ENCODE measurements at places on chromosomes 2 and 18.

GRCh38 chr2:192267484-192267883 lies 72.8 kb upstream of the TMEFF2 start:
- DNase-seq: no peak

DNA sequence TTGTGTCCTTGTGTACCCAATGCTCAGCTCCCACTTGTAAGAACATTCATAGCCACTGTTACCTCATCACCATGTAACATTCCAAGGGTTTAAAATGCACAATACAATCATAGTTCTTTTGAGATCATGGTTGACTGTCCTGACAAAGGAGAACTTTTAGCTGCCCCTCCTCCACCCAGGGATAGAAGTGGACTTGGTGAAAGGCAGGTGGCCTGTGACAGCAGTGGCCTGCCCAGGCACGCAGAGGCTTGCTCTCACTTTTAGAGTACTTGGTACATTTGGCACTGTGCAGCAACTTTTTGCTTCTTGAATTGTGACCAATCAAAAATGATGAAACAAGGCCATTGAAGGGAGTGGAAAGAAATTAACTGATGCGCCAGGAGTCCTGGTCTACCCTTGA lies 108.7 kb downstream of the ANKRD44 start:
- DNase-seq: no peak

GRCh38 chr2:235672720-235673119 lies 178.9 kb downstream of the AGAP1 start:
- no peak for DNase-seq

- no peak for DNase-seq
These were observed 65.9 kb downstream of the NBEAL1 start for GRCh38 chr2:203080447-203081045.

GRCh38 chr2:66578054-66578686 lies 143.2 kb downstream of the MEIS1 start:
- DNase-seq: no peak

DNA sequence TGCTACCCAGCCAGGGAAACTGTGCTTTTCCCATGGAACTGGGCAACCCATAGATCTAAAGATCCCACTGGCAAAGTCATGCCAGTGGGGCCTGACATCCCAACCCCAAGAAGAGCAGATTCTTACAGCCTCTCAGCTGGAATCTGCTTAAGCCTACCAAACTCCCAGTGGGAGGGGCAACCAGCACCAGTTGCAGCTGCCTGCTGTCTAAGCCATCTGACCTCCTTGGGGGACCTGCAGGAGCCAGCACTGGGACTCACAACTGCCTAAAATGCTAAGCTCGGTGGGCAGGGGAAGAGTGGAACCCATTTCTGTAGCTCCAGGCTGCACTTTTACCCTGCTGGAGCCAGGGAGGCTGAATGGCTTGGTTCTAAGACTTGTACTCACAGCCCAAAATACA lies 770.7 kb upstream of the SLC8A1 start:
- no peak for DNase-seq

- DNase-seq: no peak
These were observed 30.2 kb downstream of the PKP4 start for GRCh38 chr2:158486970-158487325.

DNA sequence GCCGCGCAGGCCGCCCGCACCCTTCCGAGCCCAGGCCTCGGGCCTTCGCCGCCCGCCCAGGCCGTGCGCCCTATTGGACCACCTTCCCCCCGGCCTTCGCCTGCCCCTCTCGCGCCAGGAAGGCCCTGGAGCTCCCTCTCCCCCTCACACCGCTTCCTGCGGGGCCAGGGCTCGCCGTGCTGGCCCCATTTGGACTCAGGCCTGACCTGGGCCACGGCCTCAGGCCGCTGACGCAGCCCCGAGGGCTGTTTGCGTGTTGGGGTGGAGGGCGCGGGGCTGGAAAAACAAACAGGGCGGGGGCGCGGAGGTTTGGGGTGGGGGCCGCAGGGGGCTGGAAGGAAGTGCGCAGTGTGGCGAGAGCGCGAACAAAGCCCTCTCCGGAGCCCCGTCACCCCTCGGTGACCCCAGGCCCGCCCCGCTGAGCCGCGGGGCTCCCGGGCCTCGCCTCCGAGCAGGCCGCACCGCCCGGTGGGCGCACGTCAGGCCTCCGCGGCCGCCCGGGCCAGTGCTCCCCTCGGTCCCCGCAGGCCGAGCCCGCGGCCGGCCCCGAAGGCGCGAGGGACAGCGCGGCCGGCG lies 12.3 kb upstream of the SIX3 start:
- no peak for DNase-seq

DNA sequence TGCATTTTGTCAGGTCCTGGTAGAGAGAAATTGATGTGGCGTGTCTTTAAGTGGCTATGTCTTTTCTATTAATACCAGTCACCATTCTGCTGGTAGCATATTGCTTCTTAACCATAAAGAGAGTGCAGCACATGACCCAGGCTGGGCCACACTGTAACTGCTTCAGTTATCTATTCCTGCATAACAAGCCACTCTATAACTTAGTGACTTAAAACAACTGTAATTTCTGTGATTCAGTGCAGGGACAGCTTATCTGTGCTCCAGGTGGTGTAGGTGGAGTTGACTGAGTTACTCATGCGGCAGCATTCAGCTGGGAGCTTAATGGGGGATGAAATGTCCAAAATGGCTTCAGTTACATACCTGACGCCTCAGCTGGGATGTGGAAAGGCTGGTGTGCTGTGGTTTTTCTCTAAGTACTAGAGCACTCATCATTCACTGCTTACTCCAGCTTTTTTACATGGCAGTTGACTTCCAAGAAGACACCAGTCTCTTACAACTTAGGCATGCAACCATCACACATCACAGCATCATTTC lies 742.4 kb downstream of the SATB2 start:
- DNase-seq: no peak

GRCh38 chr2:106350980-106351379 lies 117.2 kb downstream of the RGPD3 start:
- DNase-seq: no peak

GRCh38 chr2:170324640-170325046 lies 146.7 kb downstream of the MYO3B start:
- DNase-seq: peak; percentile 21

GRCh38 chr18:6591491-6591890 lies 138.0 kb upstream of the ARHGAP28 start:
- no peak for DNase-seq

All from activated CD4-positive, alpha-beta T cell treated with anti-CD3 and anti-CD28 coated beads, Interleukin-2, amount 50 U/mL, for 48 hours (primary cell).